ENCODE measurements at places on chromosomes 3 and 15. TPM values are rescaled to one million over a fixed set of nuclear protein-coding genes. Genes with fewer than 3 reads are reported as not detected.
A peak's percentile ranks its signal among the peaks of the same experiment; 100 is the strongest.

The BCHE gene
- 24.3 TPM for total RNA-seq

The TLR9 gene
- 0.26 TPM for total RNA-seq

The THRB gene
- 36.8 TPM for total RNA-seq

The CEP152 gene
- total RNA-seq = 4.7 TPM

The TRAT1 gene
- 0.96 TPM for total RNA-seq

The GUCA1C gene
- not detected for total RNA-seq

The FAN1 gene
- total RNA-seq = 27.8 TPM

The CHAC1 gene
- 9.2 TPM for total RNA-seq

The DNAH1 gene
- 16.6 TPM for total RNA-seq

The GOLGA8T gene
- not detected for total RNA-seq

The LARP6 gene
- total RNA-seq = 19.1 TPM

The AMIGO3 gene
- not detected for total RNA-seq

DNA sequence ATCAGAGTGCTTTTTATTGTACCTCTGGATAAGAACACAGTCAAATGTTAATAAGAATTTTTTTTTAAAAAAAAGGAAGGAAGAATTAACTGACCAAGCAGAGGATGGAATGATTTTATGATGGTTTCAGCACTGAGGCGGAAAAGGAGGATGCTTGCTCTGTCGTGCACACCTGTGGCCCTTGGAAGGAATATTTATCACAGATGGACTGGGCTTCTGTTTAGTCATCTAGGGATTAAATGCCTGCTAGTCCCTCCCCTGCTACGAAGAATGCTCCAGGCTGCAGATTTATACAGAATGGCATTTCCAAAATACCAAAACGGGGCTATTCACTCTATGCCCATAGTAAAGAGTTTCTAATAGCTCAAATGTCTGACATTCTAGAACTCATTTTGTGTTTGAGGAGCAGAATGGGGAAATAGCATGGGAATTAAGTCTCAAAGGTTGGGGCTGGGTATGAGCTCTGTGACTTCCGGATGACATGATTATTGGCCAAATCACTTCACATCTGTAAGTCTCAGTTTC is 92.8 kb upstream of the BCL6 start:
- no peak for DNase-seq

DNA sequence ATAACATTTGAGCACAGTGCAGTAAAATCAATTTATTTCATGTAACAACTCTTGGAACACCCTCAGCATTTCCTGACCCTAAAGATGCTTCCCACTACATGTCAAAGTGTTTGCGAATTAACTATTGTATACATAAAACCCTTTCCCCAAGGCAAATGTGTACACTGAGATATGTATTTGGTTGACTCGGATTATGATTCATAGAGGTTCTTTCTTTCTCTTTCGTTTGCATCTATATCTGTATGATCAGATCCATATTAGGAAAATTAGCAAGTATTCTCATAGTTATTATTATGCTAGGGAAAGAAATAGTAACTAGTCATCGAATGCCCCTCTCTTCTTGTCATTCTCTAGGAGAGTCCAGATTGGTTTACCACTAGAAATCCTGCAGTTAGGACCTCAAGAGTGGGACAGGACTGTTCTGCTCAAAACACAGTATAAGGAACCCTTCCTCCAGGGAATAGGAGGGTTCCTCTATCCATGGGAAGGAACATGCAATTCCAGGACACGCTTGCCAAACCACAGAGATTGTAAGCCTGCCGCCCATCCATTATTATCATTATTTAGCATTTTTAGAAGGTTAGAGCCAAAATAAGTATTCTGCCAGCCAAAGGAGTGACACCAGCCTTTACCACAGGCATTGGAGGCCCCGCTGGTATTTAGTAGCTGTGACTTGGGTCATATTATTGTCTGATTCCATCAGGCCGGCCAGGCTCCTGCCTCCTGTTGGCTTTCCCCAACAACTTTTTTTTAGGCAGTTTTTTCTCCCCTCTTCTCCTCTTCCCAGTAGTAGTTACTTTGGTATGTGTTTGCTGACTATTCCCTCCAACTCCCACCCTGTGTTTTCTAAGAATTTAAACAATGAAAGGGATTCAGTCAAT is 100.7 kb downstream of the GALK2 start:
- DNase-seq = no peak

GRCh38 chr3:140384876-140385275 is 293.0 kb upstream of the TRIM42 start:
- no peak for DNase-seq

GRCh38 chr3:22982981-22983587 is 220.0 kb upstream of the UBE2E2 start:
- no peak for DNase-seq

GRCh38 chr15:70646169-70646568 is 117.2 kb downstream of the UACA start:
- no peak for DNase-seq

DNA sequence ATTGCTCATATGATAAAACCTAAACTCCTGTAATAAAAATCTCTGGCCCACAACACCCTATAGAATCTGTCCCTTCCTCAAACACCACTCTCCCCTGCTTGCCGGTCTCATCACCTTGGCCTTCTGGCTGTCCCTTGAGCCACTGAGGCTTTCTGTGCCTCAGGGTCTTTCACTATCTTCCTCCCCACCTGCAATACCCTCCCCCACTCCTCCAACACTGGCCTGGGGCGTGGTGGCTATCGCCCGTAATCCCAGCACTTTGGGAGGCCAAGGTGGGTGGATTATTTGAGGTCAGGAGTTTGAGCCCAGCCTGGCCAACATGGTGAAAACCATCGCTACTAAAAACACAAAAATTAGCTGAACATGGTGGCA is 3.3 kb upstream of the CSK start:
- no peak for DNase-seq

DNA sequence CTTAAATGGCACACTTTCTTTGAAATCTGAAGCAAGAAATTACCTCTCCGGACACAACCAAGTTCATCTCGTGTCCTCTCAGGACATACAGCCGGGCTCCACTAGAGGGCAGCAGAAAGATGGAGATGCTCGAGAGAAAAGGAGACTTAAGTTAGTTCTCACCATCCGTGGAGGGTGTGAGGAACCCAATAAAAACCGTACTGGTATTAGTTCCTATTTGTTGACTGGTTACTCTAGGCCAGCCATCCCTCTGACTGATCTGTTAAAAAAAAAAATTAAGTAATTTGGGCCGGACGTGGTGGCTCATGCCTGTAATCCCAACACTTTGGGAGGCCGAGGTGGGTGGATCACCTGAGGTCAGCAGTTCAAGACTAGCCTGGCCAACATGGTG is 7.9 kb upstream of the CYP11A1 start:
- DNase-seq = peak; percentile 85

DNA sequence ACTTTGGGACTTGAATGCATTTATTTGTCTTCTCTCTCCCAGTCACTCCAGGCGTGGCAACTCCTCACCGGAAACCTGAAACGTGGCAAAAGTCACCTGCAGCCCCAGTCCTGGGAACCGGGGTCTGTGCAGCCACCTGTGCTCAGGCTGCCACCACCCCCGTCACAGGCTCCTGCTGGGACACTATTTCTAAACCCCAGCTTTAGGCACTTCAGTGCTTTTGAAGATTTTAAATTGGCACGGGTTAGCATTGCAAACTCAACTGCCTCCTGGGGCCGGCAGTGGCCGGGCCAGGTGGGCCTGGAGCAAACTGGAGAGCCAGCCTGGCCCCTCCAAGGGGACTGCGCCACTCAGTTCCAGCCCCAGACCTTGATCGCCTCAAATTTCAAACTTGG is 146.7 kb upstream of the IQSEC1 start:
- DNase-seq = no peak

DNA sequence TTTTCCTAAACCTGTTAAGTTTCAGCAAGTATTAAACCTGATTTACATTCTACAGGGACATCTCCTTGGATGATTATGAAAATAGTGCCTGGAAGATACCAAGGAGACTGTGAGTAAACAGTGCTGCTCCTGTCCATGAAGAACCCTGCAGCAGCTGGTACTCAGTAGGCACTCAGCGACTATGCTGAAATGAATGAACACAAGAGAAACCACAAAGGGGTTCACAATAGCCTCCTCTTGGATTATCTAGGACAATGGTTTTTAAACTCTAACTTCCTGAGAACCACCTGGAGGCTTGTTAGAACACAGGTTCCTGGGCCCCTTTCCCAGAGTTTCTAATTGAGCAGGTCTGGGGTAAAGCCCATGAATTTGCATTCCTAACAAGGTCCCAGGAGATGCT is 488.4 kb upstream of the UBE2E2 start:
- DNase-seq = no peak

DNA sequence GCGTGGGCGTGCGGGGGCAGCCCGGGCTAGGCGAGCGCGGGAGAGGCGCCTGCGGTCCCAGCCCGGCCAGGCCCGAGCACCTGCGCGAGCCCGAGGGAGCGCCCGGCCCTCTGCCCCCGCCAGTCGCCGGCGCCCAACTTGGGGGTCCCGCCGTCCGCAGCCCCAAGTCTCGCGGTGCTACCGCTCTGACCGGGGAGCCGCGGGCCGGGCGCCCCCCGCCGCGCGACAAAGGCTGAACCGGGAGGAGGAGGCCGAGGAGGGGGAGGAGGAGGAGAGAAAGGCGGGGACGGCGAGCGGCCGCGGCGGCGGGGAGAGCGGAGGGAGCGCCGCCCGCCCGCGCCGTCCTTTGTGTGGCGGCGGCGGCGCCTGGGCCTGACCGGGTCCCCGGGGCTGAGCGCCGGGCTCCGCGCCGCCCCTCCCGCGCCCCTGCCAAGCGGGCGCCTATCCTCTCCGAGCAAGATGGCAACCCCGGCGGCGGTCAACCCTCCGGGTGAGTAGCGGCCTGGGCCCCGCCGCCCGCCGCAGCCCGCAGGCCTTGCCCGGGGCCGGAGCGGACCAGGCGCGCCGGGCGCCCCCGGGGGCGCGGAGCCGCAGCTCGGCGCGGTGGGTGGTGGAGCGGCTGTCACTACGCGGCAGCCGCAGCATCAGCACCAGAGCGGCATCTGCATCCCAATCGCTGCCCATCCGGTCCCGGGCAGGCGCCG is at the start of gene ARNT2:
Gene ARNT2 (plus strand): TSS at position 326 of the 704 bp plus-strand sequence. CDS start 134 bp downstream, at position 460.
- peak; percentile 47 for DNase-seq

- DNase-seq = no peak
Observed at GRCh38 chr15:83512459-83512858, 65.3 kb downstream of the SH3GL3 start.

DNA sequence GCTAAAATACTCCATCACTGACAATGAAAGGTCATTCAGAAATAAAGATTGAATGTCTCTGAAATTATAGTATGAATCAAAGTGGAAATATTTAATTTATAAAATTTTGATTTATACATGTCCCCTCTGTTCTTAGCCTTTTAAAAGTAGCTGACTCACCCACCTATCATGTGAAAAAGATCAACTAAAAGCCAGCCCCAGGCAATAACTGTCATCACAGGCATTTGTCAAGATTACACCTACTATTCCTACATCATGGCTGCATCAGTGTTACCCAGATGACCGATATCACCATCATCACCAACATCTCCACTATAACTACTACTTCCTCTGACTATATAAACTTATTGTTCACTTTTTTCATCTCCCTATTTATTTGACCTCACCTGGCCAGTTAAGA is 14.3 kb upstream of the PIK3R4 start:
- no peak for DNase-seq

GRCh38 chr15:46460431-46461094 is 825.7 kb downstream of the SQOR start:
- no peak for DNase-seq

GRCh38 chr15:99721104-99721778 is 12.0 kb downstream of the LYSMD4 start:
- no peak for DNase-seq

DNA sequence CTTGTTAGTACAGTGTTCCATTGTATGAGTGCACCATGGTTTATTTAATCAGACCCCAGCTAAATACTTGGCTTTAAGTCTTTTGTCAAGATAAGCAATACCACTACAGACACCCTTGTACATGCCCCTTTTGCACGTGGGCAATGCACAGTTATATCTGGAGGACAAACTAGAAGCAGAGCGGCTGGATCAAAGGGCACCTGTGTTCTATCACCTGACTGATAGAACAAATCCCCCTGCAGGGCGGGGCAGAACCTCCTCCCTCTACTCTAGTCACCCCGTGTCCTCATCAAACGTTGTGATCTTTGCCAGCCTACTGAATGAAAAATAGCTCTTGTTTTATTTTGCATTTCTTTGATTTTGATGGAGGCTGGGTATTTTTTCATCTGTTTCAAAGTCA is 314.9 kb downstream of the TLE3 start:
- DNase-seq = no peak

Measured in ureter (tissue), 1 donor.